ENCODE measurements at places on chromosomes 2 and 18.

DNA sequence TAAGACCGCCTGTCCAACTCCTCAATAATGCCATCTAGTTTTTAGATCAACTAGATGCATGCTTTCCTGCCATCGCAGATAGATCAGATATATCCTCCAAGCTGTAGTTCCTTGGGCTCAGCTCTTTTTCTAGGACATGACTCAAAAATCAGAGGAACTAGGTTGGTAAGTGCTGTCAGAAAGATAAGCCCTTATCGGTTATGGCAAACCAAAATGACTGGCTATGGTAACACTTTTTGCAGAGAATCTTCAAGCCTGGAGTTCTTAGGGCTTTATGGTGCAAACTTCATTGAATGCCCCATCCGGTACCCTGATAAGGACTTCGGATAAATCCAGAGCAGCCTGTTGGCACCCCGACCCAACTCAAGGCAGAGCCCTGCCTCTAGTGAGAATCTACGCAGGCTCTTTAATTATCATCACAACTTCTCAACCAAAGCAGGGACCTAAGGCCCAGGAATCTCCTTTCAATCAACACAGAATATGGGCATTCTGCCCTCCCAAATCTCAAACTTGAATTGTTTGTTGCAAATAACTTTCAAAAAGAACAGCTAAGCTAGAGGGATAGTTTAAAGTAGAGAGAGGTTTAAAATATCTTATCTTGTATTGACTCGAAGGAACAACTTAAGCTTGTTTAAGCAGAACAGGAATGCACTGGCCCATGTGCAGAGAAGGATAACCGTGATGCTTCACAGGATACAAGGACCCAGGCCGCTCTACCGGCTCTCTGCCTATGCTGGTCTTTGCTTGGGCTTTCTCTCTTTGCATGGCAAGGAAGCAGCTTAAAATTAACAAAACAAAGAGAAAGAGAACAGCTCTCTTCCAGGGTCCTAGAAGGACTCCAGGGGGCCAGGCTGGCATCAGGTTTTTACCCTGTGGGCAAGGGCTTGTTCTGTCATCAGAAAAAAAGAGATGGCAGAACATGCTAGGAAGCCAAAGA is 3.4 kb upstream of the CYP1B1 start:
- no peak for DNase-seq

DNA sequence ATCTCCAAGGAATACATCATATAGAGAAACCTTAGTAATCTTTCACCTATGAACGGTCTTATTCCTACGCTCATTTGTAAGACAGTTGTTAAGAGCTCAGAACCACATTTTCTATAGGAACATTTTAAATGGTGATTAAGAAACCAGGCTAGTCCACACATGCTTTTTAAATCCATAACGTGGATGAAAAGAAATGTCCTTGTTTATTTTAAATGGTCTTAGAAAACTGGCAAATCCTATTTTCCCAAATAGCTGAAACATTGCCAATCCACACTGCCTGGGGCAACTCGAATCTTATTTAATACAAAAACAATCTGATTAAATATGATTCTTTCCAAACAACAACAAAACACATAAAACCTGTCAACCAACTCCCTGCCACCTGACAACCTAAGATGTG is 23.7 kb downstream of the METTL8 start:
- DNase-seq, result peak; percentile 70

DNA sequence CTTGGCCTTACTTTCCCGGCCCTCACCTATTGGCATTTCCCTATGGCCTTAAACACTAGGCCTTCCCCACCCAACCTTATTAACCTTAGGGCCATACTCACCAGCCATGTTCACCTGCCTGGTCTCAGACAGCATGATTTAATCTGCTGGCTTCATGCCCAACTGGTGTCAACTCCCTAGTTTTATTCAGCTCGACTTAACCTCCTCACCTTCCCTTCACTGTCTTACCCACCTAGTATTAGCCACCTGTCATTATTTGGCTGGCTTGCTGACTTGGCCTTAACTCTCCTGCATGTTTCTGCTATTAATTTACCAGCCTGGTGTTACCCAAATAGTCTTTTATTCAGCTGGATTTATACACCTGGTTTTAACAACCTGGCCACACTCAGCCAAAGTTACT is 136.0 kb upstream of the ZSWIM2 start:
- DNase-seq, result no peak

DNA sequence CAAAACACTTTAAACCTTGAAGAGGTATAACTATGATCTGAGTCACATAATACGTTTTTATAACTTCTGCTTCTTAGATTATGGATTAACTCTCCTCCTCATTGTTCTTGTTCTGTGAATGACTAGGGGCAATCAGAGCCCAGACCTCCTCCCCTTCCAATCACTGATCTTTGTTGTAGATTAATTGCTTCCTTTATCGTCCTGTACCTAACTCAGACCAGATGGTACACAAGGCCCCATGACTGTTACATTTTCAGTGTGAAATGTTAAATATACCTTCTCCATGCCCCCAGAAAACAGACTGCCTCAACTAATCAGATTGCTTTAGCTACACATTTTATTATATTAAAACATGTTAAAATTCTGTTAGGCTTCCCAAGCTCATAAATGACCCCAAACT is 211.7 kb downstream of the RNF152 start:
- DNase-seq, result no peak

GRCh38 chr2:98852932-98853331 is 83.1 kb downstream of the CRACDL start:
- no peak for DNase-seq

DNA sequence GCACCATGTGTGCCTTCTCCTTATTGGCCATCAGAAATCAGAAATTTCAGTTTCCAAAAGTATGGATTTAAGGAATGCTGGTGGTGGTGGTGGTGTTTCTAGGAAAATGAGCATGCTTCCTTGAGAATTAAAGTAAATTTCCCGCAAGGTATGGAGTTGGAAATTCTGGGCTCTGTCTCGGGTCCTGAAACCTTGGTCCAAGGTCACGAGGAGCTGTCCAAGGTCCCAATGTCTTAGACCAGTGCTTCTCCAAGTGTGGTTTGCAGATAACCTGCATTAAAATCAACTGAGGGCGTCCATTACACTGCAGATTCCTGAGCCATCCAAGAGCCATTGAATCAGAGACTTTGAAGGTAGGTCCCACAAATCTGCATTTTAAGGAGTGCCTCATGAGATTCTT is 210.9 kb upstream of the PKDCC start:
- DNase-seq, result peak; percentile 36

- DNase-seq, result no peak
Observed at GRCh38 chr2:32904074-32904473, 42.7 kb upstream of the LTBP1 start.

GRCh38 chr2:24272907-24273306 is 87.4 kb downstream of the ITSN2 start:
- no peak for DNase-seq

DNA sequence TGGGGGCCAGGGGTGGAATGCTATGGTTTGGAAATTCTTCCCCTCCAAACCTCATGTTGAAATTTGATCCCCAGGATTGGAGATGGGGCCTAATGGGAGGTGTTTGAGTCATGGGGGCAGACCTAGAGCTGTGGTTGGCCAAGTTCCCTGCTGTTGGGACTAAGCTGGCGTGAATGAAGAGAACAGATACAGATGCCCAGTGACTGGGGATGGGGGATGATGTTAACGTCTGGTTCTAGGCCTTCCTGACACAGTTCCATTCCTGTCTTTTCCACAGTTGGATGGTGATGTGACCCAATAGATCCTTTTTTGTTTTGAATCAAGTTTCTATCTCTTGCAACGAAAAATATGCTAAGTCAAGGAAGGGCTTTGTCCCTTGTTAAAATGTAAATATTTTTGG is 23.7 kb downstream of the KLHL23 start:
- DNase-seq, result no peak

DNA sequence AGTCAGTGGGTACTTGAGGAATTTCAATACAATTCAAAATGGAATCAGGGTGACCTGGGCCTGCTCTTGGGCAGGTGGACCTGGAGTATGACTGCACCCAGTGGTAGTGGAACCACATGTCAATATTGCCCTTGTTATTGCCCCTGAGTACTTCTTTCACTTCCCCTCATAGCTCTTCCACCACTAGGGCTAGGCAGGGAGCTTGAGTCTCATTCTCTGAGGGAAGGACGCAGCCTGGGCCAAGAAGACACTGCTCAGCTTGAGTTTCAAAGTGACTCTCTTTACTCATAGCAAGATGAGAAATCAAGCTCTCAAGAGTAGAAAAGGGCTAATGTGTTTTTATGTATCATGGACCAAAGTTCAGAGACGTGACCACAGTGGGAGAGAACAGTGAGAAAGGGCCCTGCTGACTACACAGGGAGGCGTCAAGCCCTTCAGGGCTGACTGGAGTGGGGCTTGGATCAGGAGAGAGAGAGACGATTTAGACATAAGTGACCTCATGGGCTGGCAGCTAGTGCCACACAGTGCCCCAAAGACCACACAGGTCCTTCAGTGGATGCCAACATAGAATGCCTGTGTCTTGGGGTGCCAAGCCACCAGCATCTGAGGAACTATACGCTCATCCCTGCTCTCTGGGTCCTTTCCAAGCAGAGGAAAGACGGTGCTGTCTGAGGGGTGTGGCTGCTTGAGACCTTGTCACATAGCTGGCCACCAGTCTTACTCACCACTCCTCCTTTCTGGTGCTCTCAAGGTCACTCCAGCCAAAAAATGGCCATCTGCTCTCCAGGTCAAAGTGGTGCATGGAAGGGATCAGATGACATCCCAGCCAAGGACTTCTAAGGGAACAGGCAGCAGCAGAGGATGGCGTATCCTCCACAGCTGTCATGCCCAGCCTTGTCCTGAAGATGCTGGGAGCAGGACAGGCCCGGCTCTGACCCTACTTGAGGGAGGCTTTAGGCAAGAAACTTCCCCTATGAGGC is 13.0 kb downstream of the PTMA start:
- DNase-seq, result no peak

GRCh38 chr2:68388772-68389171 is 23.7 kb downstream of the PLEK start:
- no peak for DNase-seq

DNA sequence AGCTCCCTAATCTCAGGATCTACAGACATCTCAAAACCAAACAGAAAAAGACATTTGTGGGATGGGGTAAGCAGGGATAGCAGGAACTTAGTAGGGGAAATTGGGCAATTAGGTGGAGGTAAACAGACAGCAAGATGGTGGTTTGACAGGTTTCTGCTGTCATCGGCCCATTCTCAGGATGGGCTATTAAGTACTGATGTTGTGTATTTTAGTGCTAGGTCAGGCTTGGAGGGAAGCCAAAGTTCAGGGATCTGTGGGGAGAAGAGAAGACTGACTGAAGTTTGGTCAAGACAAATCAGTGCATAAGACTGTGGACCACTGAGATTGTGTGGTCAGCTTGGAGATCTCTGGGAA is 96.8 kb upstream of the THUMPD2 start:
- DNase-seq, result peak; percentile 27

DNA sequence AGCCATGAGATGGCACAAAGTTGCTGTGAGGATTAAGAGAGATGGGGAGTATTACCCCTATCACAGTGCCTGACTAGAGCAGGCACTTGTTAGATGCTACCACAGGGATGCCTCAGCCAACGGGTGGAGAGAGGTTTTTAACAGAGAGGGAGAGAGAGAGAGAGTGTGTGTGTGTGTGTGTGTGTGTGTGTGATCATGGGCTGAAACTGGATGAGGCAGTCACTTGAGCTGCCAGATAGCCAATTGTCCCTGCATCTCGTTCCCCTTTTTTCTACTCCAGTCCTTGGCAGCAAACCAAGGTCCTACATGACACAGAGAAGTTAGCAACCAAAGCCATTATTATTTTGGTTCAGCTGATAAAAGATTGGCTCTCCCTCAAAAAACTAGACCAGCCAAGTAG is 3.0 kb downstream of the CD8A start:
- DNase-seq, result no peak

DNA sequence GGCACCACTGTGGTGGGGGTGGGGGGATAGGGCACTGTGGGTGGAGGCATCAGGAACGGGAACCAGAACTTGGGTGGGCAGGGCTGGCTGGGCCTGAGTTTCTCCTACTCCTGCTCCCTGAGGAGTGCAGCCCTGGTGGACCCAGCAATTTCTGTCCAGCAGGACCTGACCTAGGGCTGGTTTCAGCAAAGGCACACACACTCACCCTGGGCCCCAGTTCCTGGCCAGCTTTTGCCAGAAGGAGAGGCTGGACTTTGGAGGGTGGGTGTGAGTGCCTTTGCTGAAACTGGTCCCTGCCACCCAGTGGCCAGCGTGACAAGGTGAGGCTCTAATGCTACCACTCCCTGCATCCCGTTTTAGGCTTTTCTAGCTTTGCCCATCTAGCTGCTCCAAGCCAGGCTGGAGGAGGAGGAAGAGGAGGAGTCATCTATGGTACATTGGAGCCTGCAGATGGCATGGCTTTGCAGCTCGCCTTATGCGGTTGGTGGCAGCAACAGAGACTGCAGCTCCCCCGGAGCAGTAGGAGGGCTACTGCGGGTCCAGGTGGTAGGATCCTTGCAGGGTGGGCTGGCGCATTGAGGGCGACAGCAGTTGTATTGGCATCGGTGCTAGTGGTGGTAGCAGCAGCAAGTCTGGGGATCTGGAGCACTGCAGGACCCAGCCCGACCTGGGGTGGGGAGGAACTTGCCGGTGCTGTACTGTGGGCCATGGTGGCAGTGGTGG is 40.4 kb upstream of the IMP4 start:
- DNase-seq, result no peak
